ENCODE measurements at places on chromosomes 3 and 15.

GRCh38 chr15:20356444-20356910 lies 185.1 kb downstream of the GOLGA6L6 start:
- DNase-seq = no peak

GRCh38 chr15:90530250-90531051 lies 728 bp downstream of the CRTC3 start:
- DNase-seq = no peak

DNA sequence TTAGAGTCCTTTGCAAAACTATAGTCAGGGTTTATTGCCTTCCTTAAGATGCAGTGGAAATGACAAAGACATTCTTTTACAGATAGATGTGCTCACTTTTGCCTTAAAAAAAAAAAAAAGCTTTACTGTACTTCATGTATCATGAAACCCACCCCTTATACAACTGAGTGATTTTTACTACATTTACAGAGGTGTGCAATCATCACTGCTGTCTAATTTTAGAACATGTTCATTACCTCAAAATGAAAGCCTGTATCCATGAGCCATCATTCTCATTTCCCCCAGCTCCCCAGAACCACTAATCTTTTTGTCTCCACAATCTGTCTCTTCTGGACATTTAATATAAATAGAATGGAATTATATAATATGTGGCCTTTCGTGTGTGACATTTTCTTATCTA lies 111.9 kb downstream of the NR1I2 start:
- no peak for DNase-seq

GRCh38 chr15:31347067-31347975 lies 20.7 kb downstream of the KLF13 start:
- no peak for DNase-seq

GRCh38 chr15:95929232-95929846 lies 401.2 kb upstream of the NR2F2 start:
- no peak for DNase-seq

DNA sequence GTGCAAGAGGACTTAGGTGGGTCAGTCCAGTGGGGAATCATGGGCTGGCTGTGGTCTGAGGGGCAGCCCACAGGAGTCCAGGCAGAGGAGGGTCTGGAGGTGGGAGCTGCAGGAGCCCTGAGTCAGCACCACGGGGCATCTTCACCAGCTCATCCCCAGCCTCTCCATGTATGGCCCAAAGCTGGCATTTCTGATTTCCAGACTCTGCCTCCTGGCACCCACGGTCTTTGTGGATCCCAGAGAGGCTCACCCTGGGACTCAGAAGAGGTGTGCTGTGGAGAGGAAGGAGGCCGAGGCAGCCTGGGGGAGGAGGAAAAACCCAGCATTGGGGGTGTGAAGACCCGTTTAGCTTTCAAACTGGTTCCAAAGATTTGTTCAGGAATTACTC lies 64.5 kb upstream of the KLF13 start:
- DNase-seq = no peak

GRCh38 chr15:77059786-77060361 lies 11.0 kb downstream of the TSPAN3 start:
- DNase-seq = no peak

DNA sequence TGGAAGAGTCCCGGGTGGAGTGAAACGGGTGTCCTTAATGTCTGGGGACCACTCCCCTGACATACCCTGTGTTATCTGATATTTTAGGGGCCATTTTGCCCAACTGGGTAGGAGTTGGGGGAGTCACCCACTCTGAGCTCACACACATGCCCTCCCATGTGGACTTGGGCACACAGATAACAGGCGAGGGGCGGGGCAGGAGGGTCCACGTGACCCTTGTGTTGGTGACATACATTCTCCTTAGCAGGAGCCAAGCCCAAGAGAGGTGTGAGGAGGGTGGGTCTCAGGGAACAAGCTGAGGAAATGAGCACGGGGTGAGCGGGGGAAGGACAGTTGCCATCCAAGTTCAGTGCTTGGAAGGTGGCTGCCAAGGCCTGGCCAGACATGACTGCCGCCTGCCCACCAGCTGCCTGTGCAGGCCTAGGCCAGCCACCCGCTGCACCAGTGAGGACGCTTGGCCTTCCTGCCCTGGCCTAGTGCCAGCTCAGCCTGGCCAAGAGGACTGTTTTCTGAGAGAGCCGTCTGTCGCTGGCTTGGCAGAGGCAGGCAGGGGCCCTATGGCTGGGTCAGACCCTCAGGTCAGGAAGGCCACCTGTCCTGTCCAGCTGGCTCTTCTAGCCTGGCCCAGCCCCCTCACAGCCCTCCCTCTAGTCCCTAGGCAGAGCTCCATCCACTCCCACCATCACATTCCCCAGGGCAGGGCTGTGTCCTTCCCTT lies 31.3 kb upstream of the TMEM115 start:
- no peak for DNase-seq

DNA sequence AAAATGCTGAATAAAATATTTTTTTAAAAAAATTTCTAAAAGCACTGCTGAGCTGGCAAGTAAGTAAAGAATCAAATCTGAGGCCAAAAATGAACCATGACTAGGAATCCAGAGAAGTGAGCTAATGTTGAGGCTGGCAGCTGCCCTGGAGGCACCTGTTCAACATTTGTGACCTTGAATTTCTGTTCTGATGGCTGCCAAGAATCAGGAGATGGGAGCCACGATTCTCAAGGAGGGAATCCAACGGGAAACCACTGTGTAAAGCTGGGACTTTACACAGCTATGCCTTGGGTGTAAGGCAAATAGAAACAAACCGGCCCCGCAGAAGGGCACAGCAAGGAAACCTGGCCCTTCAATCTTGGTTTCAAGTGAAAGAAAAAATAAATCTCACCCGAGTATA lies 22.7 kb downstream of the HEG1 start:
- DNase-seq = no peak

DNA sequence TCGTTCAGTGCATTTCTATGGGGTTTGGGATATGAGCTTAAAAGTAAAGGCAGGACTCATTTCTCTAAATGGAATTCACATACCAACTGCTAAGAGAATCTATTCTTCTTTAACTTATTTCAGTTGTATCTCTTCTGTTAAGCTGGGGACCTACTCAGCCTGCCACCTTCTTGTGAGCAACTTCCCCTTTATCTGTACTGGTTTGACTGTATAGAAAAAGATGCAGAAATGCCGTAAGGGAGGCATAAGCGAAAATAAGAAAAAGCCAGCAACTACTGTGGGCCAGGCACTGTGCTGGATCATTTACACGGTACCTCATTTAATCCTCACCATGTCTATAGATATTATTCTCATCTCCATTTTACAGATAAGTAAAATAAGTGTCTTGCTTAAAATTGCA lies 38.4 kb downstream of the RBMS3 start:
- no peak for DNase-seq

GRCh38 chr3:129576514-129577352 lies 29.7 kb downstream of the PLXND1 start:
- no peak for DNase-seq

DNA sequence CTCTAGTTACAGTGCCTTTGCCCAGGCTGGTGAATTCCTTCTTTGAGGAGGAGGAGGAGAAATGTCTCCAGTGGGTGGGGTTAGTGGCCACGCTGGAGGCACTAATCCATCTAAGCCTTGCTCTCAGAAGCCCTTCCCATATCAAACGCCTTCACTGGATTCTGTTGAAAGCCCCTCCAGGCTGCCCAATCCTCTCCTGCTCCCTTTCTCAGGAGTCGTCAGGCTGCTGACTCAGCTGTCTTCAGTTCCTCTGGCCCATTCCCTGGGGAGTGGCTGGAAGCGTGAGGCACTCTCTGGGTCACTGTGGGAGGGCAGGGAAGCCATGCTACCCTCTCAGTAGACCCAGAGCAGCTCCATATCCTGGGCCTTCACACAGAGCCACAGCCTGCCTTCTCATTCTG lies 2.7 kb downstream of the AP2M1 start:
- DNase-seq = no peak

DNA sequence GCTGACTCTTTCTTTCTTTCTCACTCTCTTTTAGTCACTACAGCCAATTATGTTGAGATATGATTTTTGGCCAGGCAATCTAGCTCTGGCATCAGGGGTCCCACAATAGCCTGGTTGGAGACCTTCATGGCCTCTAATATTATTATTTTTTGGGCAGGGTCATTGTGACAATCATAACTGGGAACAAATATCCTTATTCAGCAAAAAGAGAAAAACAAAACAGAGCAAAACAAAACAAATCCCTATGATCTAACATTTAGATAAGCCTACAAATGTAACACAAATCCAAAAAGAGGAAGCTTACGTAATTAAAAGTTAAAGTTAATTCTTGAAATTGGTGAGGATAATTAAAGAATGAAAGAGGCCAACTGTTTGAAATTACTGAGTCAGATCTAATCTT lies 640.0 kb downstream of the TUSC7 start:
- DNase-seq = no peak

DNA sequence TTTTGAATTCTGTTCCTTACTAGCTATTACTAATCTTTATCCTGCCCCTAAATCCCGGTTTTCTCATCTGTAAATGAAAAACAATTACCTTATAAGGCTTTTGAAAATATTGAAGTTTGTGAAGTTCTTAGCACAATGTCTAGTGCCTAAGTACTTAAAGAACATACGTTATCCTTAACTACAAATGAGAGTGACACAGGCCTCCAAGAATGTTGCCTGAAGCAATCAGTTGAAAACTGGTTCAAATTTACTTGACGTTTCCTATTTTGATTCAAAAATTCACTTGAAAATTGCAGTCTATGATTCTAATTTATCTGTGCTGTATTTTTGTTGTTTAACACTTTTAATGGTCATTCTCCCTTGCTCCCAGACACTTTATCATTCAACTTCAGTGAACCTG lies 3.2 kb downstream of the SENP7 start:
- DNase-seq = no peak

GRCh38 chr3:194817936-194818335 lies 132.3 kb downstream of the FAM43A start:
- no peak for DNase-seq

- no peak for DNase-seq
These were observed 102.2 kb downstream of the CD47 start for GRCh38 chr3:107988460-107989175.

GRCh38 chr15:74060251-74060650 lies 22.1 kb downstream of the GOLGA6A start:
- DNase-seq = no peak

DNA sequence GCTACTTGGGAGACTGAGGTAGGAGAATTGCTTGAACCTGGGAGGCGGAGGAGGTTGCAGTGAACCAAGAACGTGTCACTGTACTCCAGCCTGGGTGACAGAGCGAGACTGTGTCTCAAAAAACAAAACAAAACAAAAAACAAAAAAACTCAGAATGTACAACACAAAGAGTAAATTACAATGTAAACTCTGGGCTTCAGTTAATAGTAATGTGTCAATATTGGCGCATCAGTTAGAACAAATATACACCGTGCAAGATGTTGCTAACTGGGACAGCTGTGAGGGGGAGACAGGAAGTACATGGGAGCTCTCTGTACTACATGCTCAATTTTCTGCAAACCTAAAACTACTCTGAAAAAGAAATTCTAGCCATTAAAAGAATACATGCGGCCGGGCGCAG lies 23.5 kb upstream of the TRPM1 start:
- no peak for DNase-seq

- no peak for DNase-seq
These were observed 16.0 kb downstream of the SEC61A1 start for GRCh38 chr3:128068156-128068620.

GRCh38 chr3:142987707-142988106 lies 13.7 kb upstream of the U2SURP start:
- DNase-seq = no peak

GRCh38 chr3:180408654-180409053 lies 193.3 kb upstream of the TTC14 start:
- no peak for DNase-seq

DNA sequence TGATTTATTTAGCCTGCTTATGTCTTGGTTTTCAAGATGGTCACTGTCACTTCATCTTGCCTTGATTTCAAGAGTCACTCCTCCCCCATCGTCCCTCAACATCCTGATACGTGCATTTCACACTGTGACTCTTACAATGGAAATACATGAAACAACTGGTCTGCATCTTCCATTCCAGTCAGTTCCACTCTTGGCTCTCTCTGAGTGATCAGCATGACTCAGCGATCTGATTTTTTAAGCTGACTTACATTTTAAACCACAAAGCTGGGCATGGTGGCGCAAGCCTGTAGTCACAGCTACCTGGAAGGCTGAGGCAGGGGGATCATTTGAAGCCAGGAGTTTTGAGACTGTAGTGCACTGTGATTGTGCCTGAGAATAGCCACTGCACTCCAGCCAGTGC lies 271.2 kb upstream of the ROPN1 start:
- DNase-seq = peak; percentile 80

DNA sequence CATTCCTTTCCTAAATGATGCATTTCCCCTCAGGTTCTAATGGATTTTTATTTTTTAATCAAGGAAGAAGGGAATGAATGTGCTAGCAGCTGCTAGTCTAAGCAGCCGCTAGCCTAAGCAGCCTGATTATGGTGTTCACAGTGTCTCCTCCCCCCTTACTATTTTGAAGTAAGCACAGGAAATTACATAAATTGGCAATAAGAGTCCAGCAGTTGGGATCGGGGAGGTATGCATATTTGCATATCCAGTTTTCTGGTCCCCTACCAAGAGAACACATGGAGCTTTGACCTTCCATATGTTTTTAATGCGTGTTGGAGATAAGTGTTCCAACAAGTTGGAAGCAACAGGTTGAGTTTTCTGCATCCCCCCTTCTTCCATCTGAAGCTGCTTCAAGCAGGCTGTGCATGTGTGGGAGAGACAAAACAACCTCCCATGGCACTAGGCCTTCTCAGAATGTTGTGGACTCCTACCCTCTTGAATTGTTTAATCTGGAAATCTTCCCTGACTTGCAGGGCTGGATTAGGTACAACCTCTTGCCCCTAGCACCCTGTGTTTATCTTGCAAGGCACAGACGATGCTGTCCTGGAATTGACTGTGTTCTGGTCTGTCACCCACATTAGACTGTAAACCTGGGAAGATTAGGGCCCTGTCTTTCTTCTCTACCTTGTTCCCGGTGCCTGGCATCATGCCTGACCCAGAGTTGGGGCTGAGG lies 124.8 kb upstream of the LRIG1 start:
- no peak for DNase-seq

GRCh38 chr3:197775317-197775716 lies 15.7 kb upstream of the LRCH3 start:
- no peak for DNase-seq

DNA sequence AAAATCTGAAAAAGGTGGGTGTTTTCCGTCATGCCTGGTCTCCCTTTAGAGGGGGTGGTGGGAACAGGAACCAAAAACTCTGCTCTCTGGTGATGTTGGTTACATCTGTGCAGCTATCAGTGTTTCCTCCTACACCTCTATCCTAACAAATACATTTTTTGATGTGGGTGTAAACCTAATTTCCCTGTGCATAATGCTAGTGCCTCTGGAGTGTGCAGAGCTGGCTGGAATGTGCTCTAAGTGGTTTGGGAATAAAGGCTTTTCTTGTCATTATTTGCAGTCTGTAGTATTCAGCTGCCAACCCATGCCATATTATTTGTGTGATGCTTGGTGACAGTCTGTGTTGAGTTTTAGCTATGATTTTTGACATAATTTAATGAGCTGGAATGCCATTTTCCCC lies 547.6 kb downstream of the NLGN1 start:
- no peak for DNase-seq

DNA sequence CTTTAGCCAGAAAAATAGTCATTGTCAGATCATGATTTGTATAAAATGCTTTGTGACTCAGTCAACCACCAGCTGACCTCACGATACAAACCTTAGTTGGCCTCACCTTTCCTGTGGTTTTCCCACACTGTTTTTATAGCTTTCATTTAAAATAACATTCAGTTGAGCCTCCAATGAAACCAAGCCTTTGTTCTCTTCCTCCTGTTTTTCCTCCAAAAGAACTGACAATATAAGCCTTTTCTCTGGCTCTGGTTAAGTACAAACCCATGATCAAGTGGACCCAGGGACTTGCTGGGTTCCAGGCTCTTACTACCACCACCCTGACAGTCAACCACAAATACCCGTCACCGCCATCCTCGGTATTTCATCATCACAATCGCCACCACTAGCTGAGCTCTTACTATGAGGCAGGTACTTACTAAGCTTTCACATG lies 81.7 kb downstream of the TAMM41 start:
- peak; percentile 46 for DNase-seq

Measured in BJ (cell line).